Endothelial cell (in vitro differentiated cells): ENCODE measurements at places on chromosomes 16 and 17. TPM values are rescaled to one million over a fixed set of nuclear protein-coding genes. Genes with fewer than 3 reads are reported as not detected.

DNA sequence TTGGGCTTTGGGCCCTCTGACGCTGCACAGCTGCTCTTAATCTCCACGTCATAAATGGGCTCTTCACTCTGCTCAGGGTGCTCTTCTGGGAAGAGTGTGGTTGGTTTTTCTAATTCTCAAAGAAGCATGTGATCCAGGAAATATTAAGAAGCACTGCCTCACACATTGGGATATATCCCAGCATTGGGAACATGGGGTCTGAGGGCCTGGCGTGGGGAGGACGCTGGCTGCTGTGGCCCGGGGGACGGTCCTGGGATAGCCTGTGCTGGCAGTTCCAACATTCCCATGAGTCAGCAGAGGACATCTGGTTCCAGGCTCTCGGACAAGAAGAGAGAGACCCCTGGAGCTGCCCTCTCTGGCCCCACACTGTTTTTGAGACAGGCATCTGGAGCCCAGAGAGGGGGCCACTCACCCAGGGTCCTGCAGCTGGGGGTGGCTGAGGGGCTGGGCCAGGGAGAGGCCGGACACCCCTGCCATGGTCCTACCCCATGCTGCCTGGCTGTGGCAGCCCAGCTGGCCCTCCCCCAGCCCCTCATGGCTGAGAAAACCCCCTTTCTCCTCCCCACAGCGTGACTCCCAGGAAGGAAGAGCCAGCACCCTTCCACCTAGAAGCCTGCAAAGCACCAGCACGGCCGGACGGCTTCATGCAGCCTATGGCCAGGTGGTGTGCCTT, 58.8 kb downstream of the NT5M start:
- H3K4me3 ChIP-seq, result no peak overlapping the region
- no peak overlapping the region for H3K27ac ChIP-seq

GRCh38 chr17:49585422-49586027, 9.9 kb downstream of the NXPH3 start:
- no peak overlapping the region for H3K27ac ChIP-seq
- H3K27me3 ChIP-seq, result peaks cover 19% of the 10 kb centered on the region
- peaks cover 3% of the 10 kb centered on the region for H3K4me1 ChIP-seq
- H3K4me3 ChIP-seq, result no peak overlapping the region

DNA sequence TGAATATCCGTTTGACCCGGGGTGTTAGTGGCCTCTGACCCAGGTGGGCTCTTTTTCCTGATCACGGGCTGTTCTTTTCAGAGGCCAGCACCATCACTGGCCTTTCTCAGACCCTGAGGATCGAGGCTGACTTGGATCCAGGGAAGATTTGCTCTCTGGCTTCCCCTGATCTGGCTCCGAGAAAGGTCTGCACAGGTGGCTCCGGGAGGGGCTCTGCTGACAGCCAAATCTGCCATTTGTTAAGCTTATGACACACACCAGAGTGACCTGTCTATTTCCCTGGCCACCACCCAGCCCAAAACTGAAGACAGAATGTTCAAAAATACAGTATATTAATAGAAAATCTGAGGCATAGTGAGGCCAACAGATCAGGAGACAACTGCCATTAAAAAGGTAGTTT, 221.8 kb upstream of the TNRC6C start:
- no peak overlapping the region for H3K27ac ChIP-seq
- H3K4me1 ChIP-seq, result no peaks in the 10 kb centered on the region
- H3K27me3 ChIP-seq, result no peaks in the 10 kb centered on the region
- no peak overlapping the region for H3K4me3 ChIP-seq
- DNase-seq, result no peak
- H3K36me3 ChIP-seq, result no peaks in the 10 kb centered on the region

The ZG16 gene
- not detected for total RNA-seq

- no peak for DNase-seq
- H3K4me3 ChIP-seq, result no peak overlapping the region
- peaks cover 9% of the 10 kb centered on the region for H3K27me3 ChIP-seq
- H3K27ac ChIP-seq, result no peak overlapping the region
- peaks cover 41% of the 10 kb centered on the region for H3K4me1 ChIP-seq
Measured at GRCh38 chr17:80792373-80792781, 199.3 kb upstream of the CHMP6 start.

The ITGAX gene
- not detected for total RNA-seq
